ENCODE measurements at places on chromosomes 7 and 10. TPM values are rescaled to one million over a fixed set of nuclear protein-coding genes. Genes with fewer than 3 reads are reported as not detected.

- no peaks in the 10 kb centered on the region for H3K27me3 ChIP-seq
- no peaks in the 10 kb centered on the region for H3K36me3 ChIP-seq
- H3K4me1 ChIP-seq = no peaks in the 10 kb centered on the region
- no peak overlapping the region for H3K4me3 ChIP-seq
- DNase-seq = no peak
These were observed 64.2 kb downstream of the CNOT4 start for GRCh38 chr7:135445690-135446089.

DNA sequence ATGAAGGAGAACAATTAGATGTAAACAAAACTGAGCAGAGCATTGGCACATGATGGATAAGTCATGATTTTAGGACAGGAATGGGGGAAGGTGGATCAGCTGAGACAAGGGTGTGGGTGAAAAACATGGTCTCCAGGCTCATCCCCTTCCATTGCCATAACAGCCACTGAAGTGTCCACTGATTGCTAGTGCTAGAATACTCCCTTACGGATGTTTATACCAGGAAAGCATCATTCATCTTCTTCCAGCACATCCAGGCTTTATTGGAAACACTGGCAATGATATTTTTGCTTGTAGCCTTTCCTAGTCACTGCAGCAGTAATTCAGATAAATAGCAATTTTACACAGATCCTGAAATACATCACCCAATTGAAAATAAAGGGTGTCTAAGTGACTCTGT lies 259.5 kb downstream of the PLXDC2 start:
- no peaks in the 10 kb centered on the region for H3K27me3 ChIP-seq
- no peaks in the 10 kb centered on the region for H3K36me3 ChIP-seq
- DNase-seq = no peak
- no peak overlapping the region for H3K4me3 ChIP-seq

DNA sequence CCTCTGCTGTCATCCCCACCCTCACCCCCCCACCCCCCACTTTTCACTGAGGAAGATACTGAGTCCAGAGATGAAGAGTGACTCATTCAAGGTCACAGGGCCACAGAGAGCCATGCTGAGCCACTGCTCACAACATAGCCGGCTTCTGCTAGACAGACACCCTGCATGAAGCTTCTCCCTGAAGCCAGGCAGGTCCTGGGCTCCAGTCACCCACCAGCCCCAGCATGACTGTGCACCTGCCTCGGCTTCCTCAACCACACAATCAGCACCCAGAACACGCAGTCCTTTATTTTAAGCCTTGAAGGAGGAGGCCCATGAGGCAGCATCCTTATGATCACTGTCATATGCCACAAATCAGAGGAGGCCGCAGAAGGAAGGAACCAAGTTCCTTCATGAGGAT lies 19.2 kb upstream of the PRKAG2 start:
- H3K4me1 ChIP-seq = no peaks in the 10 kb centered on the region
- no peak overlapping the region for H3K4me3 ChIP-seq
- no peak overlapping the region for H3K27ac ChIP-seq
- H3K27me3 ChIP-seq = no peaks in the 10 kb centered on the region
- DNase-seq = no peak

GRCh38 chr7:98210513-98211220 lies 572 bp upstream of the BHLHA15 start:
- H3K27ac ChIP-seq = no peak overlapping the region
- no peaks in the 10 kb centered on the region for H3K4me1 ChIP-seq
- no peaks in the 10 kb centered on the region for H3K36me3 ChIP-seq
- H3K4me3 ChIP-seq = no peak overlapping the region

- H3K36me3 ChIP-seq = no peaks in the 10 kb centered on the region
- no peak overlapping the region for H3K27ac ChIP-seq
- no peak for DNase-seq
- no peak overlapping the region for H3K4me3 ChIP-seq
- no peaks in the 10 kb centered on the region for H3K4me1 ChIP-seq
- no peaks in the 10 kb centered on the region for H3K27me3 ChIP-seq
These were observed 42.1 kb upstream of the PLXNA4 start for GRCh38 chr7:132618271-132618955.

Gene ARF5
- 92.9 TPM for total RNA-seq

All from aorta (tissue), 5 donors.